ENCODE measurements at places on chromosomes 7 and 10.

DNA sequence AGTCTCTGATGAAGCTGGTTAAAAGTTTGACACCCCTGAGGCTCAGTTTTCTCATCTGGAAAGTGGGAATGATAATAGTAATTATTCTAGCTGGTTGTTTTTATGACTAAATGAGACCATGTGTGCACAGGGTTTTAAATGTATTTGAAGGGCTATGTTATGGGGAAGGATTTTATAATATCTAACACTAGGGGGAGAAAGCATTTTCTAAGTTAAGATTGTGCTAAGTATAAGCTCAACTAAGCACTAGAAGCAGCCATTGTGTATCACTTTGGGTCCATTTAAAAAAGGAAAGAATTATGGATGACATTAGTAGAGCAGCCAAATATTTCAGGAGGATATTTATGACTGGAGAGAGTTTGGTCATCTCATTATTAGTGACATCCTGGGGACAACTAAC lies 49.5 kb upstream of the CREB5 start:
- DNase-seq = no peak

DNA sequence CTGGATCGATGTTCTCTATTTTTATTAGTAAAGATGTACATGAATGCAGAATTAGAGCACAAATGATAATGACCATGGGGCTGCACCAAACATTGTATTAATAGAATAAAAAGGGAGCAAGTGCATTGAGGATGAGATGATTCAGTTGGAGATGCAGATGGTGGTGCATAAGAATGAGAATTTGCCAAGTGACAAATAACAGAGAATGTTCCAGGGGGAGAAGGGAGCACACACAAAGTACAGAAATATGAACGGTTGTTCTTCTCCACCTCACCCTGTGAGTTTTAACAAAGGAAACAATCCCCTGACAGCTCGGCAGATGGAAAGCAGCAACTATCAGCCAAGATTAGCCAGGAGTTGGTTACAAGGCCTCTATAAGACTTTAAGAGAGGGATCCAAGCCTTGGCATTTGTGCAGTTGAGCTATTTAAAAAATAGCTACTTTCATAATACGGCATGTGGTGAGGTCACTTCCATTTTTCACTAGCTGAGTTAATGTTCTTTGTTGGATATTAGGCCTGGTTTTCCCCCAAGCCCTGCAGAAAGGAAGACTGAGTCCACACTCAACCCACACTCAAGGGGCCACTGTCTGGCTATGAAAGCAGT lies 462.5 kb downstream of the TNS3 start:
- no peak for DNase-seq

DNA sequence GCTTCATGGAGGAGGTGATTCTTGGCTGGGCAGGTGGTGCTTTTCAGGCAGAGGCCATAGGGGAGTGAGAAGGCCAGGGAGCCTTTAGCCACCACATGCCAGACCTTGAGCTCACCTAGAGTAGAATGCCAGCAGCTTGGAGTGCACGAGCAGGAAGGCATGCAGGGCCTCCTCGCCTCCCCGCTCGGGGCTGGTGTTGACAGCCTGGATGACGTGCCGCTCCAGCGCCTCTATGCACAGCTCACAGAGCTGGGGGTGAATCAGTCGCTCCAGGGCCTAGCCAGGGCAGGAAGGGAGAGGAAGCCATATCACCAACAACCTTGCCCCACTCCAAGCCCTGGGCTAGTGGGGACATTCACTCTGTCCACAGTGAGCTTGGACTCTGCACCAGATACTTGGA lies 15.7 kb downstream of the HPS1 start:
- DNase-seq = no peak

DNA sequence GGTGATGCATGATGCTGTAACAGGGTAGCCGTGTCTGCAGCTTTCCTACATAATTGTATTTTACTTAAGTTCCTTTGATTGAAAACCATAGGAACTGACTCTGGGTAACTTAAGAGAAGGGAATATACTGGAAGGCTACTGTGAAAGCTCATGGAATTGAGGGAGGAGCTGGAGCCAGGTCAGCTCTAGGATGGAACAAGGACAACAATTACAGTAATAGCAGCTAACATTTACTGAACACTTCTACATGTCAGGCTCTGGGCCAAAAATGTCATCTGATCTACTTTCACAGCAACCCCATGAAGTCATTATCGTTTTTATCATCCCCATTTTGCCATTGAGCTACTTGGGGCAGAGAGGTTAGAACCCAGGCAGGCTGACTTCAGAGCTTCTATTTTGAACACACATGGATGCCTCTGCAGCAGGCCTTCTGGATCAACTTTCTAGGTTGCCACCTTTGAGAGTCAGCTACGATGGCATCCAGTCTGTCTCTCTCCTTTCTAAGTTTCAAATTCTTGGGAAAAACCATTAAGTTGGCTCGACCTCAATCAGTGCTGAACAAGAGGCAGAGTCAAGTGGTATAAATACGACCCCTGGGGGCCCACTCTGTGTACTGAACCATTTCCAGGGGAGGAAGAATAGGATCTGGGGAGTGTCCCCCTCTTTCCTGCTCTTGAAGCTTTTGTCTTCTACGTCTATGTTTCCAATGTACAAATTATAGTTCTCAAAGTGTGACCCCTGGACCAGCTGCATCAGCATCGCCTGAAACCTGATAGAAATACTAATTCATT lies 272.3 kb upstream of the PLPP4 start:
- no peak for DNase-seq

GRCh38 chr7:107690084-107690483 lies 29.5 kb downstream of the SLC26A4 start:
- no peak for DNase-seq

DNA sequence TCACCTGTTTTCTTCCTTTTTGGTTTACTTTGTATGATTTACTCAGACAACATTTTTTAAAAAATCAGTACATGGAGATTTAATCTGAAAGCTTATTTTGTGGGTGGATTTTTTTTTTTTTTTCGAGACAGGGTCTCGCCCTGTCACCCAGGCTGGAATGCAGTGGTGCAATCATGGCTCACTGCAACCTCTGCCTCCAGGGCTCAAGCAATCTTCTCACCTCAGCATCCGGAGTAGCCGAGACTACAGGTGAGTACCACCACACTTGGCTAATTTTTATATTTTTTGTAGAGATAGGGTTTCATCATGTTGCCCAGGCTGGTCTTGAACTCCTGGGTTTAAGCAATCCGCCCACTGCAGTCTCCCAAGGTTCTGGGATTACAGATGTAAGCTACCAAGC lies 2.5 kb downstream of the GSTO1 start:
- no peak for DNase-seq

GRCh38 chr10:88045656-88046415 lies 182.4 kb downstream of the PTEN start:
- no peak for DNase-seq

DNA sequence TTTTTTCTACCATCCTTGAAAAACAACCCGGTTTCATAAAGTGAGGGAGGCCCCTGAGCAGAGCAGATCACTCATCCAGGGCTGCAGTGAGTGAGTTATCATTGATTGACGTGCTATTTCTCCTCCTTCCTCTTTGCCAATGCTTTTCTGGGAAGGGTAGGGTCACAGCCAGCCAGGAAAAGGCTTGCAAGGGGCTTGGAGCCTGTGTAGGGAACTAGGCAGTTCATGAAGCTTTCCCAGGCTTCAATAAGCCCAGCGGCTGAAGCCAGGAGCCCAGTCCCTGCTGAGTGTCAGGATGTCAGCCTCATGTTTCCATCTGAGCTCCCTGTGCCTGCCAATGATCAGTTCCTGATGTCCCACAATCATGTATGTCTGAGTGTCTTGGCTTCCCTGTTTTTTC lies 584.7 kb downstream of the GALNT17 start:
- DNase-seq = no peak

GRCh38 chr10:21159669-21160068 lies 262.6 kb upstream of the NEBL start:
- DNase-seq = no peak

GRCh38 chr10:74406006-74406405 lies 255.0 kb downstream of the ADK start:
- DNase-seq = no peak

DNA sequence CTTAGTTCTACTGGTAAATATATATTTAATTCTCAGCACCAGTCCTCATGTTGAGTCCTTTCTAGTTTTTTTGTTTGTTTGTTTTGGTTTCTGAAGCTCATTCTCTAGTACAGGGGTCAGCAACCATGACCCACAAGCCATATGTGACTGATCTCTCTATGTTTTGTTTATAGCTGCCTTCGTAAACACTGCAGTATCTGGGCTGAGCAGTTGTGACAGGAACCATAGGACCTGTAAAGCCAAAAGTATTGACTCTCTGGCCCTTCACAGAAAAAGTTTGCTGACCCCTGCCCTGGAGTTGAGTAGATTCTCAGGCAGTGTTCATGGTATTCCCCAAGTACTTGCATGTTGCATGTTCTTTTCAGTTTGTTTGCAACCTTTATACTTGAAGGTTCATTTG lies 20.8 kb downstream of the NET1 start:
- no peak for DNase-seq

- no peak for DNase-seq
Observed at GRCh38 chr7:108236681-108237415, 106.7 kb upstream of the LAMB4 start.

- DNase-seq = no peak
Observed at GRCh38 chr10:30398788-30399187, 35.2 kb upstream of the MAP3K8 start.

GRCh38 chr7:36865019-36865418 lies 140.7 kb upstream of the AOAH start:
- DNase-seq = no peak

DNA sequence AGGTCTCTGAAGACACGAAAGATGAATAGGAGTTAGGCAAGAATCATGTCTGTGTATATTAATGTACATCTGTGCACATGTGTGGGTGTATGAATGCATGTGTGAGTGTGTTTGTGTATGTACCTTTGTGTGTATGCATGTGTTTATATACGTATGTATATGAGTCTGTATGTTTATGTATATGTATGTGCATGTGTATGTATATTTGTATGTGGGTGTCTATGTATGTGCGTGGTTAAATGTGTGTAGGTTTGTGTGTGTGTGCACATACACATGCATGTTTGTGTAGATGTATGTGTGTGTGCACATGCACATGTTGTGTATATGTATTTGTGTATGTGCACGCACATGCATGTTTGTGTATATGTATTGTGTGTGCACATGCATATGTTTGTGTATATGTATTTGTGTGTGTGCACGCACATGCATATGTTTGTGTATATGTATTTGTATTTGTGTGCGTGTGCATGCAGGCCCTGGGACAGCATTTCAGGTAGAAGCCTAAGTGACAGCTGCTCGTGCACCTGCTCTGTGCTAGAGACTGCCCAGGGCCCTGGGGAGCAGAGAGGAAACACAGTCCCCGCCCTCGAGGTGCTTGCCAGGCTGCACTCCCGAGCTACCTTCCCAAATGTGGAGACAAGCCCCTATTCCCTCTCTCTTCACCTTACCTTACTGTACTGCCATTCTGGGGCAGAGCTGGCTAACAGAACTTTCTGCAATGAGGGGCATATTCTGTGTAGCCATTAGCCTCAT lies 12.1 kb downstream of the PNLIPRP1 start:
- no peak for DNase-seq

- DNase-seq = no peak
Observed at GRCh38 chr10:92146107-92146506, 144.8 kb downstream of the CPEB3 start.

DNA sequence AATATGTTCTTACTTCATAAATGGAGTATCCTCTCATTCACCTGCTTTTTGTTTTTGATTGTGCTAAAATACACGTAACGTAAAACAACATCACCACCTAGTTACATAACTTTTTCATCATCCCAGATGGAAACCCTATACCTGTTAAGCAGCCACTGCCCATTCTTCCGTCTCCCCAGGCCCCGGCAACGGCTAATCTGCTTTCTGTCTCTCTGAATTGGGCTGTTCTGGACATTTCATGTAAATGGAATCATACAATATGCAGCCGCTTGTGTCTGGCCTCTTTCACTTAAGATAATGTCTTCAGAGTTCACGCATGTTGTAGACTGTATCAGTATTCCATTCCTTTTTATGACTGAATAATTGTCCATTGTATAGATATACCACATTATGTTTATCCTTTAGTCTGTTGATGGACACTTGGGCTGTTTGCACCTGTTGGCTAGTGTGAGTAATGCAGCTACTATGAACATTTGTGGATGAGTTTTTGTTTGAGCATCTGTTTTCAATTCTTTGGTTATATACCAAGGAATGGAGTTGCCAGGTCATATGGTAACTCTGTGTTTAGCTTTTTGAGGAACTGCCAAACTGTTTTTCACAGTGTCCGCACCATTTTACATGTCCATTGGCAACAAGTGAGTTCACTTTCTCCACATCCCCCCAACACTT lies 14.1 kb upstream of the SUN1 start:
- no peak for DNase-seq

DNA sequence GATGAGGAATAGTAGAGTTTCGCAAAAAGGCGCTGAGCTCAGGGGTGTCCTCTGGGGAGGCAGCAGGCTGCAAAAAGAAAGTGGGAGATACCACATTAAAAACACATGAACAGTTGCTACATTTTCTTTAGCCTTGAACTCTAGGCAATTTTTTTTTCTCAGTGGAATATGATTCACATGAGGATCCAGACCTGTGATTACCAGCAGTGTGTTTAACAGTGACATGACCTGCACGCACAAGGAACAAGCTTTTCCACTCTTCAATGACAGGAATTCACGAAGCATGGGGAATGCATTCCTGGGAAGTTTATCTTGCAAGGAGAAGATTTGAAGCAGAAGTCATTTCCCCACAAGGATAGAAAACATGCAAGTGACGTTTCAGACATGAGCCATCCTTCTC lies 161.6 kb downstream of the ITGA8 start:
- DNase-seq = no peak

- no peak for DNase-seq
Observed at GRCh38 chr7:101163279-101164070, 1.9 kb downstream of the VGF start.

DNA sequence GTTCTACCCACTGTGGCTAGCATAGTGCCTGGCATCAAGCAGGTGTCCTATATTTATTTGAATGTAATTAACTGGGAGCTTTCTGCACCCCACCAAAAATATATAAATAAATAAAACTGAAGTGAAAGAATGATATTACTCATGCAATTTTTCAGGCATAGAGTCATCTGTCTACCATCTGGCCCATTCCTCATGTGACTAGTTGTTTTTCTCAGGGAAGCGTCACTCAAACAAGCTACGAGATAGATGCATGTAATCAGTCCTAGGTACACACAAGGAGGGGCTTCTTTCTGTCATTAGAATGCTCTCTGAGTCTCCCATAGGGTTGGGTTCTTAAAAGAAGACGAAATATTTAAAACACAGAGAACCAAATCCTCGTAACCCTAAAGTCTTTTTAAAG lies 255.5 kb upstream of the KMT2E start:
- DNase-seq = no peak

DNA sequence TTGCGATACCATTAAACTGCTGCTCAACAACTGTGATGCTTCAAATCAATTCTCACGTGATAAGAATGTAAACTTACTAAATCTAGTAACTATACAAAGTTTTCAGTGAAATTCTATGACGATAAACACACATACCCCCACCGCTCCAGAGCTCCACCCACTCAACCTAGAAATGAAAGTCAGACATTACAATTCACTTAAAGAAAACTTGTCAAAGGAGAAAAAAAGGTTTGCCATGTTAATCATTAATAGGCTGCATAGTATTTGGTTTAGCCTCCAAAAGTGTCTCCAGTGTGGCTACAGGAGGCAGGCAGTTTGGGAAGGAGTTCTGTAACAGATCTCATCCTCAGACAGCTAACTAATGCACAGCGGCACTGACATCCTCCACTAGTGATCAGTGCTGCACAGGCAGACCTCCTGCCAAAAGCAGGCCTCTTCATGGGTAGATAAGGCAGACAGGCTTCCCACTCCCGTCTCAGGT lies 3.1 kb downstream of the HERPUD2 start:
- DNase-seq = no peak
